NCI-H82 (cell line): ENCODE measurements at places on chromosomes 12 and 14.
A peak's percentile ranks its signal among the peaks of the same experiment; 100 is the strongest.

DNA sequence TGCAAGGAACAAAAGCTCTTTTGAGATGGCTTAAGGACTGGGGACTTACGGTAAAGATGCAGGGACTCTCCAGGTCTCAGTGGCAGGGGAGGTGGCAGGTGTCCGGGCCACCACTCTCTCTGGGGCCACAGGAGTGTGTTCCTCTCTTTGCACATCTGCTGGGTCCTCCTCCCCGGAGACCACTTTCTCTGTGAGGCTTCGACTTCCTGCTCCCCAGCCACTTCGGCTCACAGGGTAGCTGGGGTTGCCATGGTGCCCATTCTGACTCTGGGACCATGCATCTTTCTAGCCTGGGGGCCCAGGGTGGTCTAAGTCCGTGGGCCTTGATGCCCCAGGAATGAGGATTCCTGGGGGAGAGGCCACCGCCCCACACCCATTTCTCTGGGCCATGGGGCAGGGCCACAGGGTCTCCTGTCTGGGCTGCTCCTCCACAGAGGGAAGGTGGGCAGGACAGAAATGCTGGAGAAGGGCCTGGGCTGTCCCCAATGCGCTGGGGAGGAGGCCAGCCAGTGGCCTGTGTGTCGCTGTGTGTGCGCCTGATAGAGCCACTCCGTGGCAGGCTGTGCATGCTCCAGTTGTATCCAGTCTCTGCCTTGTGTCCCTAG, 38.5 kb downstream of the CCDC92 start:
- DNase-seq, result no peak

DNA sequence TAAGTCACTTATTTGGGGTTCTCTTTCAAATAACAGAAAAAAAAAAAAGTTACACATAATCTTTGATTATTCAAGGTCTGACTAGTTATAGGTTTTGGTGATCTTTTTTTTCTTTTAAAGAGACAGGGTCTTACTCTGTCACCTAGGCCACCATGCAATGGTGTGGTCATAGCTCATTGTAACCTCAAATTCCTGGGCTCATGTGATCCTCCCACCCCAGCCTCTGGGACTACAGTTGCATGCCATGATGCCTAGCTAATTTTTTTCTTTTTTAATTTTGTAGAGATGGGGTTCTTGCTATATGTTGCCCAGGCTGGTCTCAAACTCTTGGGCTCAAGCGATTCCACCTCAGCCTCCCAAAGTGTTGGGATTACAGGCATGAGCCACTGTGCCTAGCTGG, 56.5 kb upstream of the CFL2 start:
- DNase-seq, result no peak

GRCh38 chr12:131907379-131908091, 13.1 kb downstream of the ULK1 start:
- DNase-seq, result no peak

GRCh38 chr12:121712190-121712460, 427 bp upstream of the TMEM120B start:
- peak; percentile 95 for DNase-seq

DNA sequence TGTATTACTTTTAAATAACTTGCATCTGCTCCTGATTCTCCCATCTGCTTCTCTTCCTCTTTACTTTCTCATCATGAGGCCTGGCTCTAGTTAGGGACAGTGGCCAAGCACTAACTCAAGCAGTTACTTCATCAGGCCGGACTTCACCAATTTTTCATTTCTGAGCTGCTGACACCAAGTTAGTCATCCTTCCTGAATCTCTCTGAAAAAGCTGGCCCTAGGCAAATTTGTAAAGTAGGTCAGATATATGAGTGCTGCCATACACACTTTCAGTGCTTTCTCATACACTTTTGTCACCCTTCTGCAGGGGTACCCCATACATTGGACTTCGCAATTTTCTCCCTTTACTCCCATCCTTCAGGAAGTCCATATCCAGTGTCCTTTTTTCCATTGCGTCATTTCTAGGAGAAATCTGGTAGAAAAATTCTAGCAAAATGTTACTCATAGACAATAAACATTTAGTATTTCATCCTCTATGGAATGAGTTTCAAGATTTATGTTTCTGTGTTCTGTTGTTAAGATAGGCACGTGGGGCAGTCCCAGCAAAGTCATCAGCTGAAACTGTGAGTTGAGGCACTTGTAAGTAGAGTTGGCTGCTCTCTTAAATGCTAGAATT, 276.8 kb upstream of the TMPO start:
- DNase-seq, result no peak

- no peak for DNase-seq
Observed at GRCh38 chr14:69363964-69364363, 34.1 kb downstream of the ERH start.

GRCh38 chr12:1583421-1584078, 10.8 kb downstream of the FBXL14 start:
- DNase-seq, result peak; percentile 93

- peak; percentile 98 for DNase-seq
Observed at GRCh38 chr14:21978184-21978998, 304.8 kb upstream of the OR4E1 start.

DNA sequence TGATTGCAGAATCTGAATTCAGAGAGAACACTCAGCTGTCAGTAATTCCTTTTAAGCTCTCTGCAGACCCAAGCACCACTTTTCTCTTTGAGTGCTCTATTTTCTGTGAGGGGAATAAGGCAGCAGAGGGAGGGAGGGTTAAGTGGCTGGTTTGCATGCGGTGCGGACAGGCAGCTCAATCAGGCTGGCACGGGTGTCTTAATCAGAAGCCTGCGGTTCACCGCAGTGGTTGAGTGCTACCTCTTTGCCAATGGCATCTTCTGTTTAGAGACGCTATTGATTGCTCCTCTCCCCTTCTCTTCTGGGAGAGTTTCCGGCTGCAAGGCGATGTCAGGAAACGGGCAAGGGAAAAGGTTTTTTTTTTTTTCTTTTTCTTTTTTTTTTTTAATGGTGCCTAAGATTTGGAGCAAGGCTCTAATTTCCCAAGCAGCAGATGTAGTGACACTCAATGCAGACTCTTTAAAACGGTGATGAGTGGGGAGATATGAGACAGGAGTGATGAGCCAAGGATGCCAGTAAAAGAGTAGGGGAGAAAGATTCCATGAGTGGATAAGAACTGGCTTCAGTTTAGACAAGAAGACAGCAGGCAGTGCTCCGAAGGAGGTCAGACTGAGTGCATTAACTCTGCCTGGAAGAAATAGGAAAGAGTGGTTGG, 533.7 kb upstream of the SEL1L start:
- DNase-seq, result no peak

DNA sequence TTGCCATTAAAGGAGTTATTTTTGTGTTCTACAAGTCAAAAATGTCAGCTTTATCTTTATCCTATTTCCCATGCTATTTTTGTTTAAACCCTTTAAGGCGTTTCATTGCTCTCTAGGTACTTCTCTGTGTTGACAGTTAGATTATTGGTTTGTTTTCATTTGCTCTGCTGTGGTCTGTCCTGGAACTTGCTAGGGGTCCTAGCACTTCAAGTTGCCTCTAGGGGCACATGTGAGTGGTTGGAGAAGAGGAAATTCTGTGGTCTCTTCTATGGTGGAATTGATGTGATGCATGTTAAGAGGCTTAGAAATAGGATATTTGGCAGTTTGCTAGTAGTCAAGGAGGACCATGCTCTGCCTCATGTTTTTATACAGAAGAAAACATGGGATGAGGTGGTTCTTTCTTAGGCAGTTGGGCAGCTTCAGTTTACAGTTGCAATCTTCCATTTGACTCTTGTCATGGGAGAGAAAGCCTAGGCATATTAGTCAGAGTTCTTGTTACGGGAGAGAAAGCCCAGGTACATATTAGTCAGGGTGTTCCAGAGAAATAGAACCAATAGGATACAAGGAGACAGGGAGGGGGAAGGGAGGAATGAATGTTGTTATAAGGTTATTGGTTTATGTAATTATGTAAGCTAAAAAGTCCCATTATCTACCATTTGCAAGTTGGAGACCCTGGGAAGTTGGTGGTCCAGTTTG, 14.4 kb downstream of the TTLL5 start:
- DNase-seq, result peak; percentile 31

DNA sequence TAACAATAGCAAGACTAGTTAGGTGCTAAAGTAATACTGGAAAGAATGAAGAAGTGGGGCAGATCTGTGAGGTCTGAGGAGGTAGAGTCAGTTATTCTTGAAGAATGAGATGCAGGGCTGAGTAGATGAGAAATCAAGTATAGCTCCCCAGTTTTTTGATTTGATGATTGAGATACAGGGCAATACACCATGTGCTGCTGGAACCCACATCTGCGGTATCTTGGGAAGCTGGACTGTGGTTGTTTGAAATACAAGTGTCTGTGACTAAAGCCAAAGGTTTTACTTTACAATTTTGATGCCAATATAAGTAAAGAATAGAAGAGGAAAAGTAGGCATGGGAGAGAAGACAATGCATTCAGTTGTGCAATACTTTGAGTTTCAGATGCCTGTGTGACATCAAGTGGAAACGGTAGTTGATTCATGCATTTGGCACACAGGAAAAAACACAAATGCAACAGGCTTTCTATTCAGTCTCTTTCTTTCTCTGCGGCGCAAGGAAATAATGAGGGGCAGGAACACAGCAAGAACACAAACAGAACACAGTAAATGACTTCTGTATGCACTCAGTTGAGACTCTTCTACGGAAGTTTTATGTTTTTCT, 190.2 kb upstream of the SLC38A2 start:
- no peak for DNase-seq

DNA sequence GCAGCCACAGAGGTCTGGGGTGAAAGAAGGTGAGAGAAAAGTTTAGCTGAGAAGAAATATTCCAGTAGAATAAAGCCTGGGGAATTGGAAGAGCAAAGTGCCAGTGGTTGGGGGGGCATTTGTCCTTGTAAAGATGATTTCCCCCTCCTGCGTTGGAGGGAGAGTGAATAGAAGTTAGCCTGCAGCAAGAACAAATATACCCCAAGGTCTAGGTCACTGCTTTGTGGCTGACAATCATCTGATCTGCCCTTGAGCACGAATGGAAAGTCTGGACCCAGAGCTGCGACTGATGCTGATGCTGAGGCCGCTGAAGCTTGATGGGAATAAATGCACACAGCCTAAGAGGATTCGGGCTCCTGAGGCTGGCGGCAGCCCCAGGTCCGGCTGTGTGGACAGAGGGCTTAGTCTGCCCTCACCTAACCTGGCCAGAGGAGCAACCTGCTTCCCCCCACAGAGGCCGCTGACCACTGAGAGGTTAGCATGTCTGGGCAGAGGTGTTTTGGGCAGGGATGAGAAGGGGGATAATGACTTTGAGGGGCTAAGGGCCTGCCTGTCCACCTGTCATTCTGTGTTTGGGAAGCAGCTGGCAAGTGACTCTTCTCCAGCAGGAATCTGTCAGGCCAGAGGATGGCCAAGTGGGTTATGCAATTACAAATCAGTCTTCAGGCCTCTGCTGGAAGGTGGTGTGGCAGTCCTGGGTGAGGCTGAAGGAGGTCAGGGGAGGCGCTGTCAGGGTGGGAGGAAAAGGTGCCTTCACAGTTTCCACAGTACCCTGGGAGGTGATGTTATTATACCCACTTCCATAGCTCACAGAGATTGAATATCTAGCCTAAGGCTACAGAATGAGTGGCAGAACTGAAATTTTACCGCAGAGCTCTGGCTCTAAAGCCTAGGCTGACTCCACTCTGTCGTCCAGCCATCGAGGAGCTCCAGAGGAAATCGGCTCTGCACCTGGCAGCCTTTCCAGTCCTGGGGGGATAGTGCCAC, 11.7 kb downstream of the TUBA1C start:
- no peak for DNase-seq

DNA sequence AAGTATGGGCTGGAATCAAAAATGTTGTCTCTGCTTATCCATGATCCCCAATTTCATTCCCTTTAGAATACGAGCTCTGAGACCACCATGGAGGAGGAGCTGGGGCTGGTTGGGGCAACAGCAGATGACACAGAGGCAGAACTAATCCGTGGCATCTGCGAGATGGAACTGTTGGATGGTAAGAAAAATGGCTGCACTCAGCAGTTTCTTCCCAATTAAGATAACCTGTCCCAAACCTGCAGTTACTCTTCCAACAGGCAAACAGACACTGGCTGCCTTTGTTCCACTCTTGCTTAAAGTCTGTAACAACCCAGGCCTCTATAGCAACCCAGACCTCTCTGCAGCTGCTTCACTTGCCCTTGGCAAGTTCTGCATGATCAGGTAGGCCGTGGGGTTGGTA, 6.6 kb upstream of the GAPDH start:
- DNase-seq, result no peak
